ENCODE measurements at places on chromosomes 7 and 10.

- DNase-seq, result peak; percentile 97
These were observed at the start of gene MGMT for GRCh38 chr10:129466703-129467358. Gene MGMT (plus strand): TSS chr10:129467241.

- no peak for DNase-seq
These were observed 176.4 kb downstream of the CCDC71L start for GRCh38 chr7:106484562-106484961.

DNA sequence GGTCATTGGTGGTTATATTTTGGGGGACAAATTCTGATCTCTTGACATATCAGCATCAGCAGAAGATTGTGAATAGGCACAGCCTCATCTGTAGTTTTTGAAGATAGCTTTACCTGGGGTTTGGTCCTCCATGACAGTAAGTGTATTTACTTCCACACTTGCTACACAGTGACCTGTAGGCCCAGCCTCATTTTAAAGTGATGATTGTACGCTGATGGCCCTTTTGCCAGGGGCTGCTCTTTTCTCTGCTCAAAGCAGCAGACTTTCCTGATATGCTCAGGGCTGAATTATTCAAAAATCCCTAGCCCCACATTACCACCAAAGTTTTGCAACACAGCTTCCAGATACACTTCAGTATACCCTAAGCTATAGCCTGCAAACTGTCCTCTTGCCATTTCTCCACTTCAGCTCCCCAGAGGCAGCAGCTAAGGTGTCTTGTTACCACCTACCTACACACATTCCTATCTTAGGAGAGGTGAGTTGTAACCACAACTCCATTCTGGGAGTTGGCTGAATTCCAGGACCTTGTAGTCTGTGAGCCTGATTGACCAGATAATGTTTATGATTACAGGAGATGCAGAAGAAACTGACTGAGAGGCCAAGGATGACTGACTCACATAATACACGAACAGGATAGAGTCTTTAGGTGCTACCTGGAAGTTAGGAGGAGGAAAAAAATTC, 6.0 kb downstream of the ASB4 start:
- DNase-seq, result no peak

DNA sequence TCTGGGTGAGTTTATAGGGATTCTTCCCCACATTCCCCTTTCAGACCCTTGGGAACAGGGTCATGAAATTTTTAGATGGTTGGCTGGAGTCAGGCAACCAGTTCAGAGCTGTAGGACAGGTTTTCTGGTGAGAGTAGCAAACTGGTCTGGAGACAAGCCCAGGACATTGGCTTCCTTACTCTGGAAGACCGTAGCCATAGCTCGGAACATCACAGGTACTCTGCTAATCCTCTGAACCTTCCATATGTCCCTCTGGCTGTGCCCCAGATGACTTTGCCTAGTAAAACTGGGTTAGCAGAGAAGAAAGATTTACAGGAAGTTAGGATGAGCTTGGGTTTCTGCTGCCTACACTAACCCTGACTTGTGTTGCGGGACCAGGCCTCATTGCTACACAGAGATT, 104.5 kb upstream of the MKLN1 start:
- DNase-seq, result no peak

DNA sequence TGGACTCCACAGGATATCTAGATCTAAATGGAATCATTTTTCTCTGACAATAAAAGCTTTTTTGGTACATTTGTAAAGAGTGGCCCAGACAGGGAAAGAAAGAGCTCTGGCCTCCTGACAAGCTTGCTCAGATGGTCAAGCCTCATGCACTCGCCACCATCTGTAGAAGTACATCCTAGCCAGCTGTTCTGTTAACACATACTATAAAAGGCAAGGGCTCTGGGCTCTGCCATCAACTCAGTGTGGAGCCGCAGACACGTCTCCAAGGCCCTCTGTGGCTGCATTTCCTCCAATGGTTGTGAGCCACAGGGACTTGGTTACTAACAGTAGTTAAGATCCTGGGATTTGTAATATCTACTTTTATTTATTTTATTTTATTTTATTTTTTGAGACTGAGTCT, 70.8 kb upstream of the KDM7A start:
- no peak for DNase-seq

DNA sequence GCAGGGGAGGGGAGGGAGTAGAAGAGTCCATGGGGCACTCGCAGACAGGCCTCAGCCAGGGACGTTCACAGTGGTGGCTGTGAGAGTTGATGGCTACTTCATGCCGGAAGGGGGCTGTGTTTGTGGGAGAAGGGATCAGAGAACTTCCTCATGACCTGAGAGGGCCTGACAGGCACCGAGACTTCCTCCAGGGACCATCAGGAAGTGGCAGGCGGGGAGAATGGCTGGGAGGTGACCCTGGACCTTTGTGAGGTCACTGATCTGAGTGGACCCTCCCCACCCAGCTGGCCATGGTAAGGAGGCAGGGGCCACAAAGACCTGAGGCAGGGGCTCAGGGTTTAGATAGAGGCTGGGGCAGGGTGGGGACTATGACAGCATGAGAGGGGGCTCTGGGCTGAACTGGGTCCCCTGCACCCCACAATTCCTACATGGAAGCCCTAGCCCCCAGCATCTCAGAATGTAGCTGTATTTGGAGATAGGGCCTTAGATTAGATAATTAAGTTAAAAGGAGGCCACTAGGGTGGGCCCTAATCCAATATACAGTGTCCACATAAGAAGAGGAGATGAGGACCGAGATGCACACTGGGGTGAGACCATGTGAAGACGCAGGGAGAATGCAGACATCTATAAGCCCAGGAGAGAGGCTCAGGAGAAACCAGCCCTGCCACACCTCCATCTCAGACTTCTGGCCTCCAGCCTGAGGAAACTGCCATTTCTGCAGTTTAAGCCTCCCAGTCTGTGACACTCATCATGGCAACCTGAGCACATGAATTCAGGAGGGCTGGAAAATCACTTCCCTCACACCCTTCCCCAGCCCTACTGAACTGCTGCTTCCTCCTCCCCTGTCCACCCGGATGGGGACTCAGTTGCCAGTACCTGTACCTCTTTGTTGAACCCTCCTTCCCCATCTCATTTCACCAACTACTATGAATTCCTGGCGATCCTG, 273.9 kb upstream of the ZNF32 start:
- DNase-seq, result no peak

- no peak for DNase-seq
These were observed 110.2 kb upstream of the EGR2 start for GRCh38 chr10:62926407-62926806.

DNA sequence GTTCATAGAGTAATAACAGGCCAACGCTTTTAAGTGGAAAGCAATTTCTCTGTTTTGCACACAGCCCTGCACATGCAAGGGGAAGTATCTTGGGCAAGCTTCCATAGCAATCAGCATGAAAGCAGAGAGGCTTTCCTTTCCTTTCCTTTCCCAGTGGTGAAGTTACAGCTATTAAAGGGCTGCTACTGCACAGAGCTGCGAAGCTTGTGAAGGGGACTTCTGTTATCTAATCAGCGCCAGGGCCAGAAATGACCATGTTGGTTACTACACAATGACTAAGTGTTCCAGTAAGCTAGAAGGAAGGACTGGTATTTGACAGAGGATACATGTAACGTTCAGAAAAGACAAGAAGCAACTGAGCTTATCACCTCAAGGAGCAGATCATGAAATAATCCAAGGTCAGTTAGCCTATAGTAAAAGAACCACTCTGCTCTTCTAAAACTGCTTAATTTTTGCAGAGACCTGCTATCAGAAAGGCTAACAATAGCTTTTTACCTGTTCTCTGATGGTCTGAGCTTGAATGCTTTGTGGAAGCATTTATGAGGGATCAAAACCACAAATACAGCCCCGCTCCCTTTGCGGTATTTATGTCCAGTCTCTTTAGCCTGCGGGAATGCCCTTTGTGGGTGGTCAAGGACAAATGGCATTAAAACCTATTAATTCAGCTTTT, 45.9 kb downstream of the SGMS1 start:
- no peak for DNase-seq

- DNase-seq, result no peak
These were observed 62.8 kb upstream of the MYL10 start for GRCh38 chr7:101691822-101692384.

DNA sequence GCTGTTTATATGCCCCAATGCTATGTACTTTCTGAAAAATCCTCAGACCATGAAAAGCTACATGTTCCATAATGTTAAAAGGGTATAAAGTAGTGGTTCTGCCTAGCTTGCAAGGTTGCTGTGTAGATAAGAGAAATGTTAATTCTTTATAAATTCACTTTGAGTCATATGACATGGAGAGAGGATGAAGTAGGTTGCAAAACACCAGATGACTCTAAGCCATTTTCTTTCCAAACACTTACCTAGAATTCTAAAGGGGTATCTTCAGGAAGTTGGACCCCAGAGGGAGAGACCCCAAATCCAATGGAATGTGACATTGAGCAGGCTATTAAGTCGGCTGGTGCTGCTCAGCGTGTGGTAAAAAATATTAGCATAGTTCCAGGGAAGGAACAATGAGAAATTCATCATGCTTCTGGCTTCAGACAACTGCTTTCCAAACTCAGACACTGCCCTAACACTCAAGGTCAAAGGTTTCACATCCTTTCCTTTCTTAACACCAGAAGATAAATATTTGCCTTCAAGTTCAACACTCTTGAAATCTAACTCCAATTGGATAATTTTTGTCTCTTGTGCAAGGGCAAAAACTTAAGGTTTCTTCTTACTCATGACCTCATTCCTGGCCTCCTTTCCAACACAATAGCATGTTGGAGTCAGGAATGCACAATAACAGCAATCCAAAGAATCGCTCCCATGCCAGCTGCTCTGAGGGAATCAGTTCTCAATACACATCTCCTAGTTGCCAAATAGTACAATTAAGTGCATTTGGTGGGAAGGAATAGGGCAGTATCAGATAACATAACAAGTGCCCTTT, 100.7 kb upstream of the AFAP1L2 start:
- DNase-seq, result no peak

DNA sequence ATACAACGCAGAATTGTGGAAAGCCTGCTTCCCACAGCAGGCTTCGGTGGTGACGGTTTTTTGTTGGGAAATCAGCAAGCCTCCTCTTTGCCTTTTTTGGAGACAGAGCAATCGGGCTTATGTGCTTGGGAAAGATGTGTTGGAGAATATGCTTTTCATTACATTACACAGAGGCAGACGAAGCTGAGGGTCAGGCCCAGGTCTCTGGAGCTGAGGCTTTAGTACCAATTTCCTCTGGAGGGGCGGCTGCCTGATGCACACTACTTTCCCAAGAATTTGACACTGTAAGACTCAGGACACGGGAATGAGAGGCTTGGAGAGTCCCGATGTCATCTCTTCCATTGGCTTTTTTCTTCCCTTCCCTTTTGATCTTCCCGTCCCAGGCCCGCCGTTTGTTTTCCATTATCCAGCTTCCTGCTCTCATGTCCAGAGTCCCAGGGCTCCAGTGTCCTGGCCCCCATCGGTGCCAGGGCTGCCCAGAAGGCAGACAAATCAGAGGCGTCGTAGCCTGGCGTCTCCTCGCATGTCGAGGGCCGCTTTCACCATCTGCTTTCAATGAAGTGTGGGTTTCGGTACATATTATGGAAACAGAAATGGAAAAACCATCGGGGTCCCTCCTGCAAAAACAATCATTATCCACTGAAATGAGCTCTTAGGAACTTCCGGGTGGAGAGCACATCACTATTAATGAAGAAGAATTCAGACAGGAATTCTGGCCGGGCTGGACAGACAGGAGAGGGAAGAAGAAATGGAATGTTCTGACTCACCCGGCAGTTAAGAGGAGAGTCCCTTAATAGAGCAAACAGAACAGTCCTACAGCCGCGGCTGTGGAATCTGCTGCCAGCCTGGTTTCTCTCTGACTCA, 123.0 kb upstream of the JCAD start:
- DNase-seq, result no peak

- peak; percentile 6 for DNase-seq
These were observed 47.6 kb downstream of the STEAP1B start for GRCh38 chr7:22452142-22452959.

DNA sequence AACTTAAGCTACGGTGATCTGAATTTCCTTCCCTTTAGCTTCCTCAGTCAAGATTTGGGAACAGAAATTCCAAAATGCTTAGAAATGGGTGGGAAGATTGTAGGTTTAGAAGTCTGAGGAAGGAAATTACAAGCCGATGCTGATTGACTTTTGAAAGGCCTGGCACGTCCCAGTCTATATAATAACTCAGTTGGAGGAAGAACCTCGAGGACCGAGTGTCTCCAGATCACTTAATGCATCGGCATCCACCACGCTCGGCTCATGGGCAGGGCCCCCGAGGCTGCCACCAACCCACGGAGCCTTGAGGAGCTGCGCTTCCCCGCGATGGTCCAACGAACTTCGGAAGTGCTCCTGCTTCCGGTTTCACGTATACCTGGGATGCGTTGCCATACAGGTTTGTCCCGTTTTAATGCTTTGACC, 10.4 kb upstream of the SP8 start:
- no peak for DNase-seq

GRCh38 chr7:135353832-135354231, 120.2 kb downstream of the STRA8 start:
- DNase-seq, result no peak

DNA sequence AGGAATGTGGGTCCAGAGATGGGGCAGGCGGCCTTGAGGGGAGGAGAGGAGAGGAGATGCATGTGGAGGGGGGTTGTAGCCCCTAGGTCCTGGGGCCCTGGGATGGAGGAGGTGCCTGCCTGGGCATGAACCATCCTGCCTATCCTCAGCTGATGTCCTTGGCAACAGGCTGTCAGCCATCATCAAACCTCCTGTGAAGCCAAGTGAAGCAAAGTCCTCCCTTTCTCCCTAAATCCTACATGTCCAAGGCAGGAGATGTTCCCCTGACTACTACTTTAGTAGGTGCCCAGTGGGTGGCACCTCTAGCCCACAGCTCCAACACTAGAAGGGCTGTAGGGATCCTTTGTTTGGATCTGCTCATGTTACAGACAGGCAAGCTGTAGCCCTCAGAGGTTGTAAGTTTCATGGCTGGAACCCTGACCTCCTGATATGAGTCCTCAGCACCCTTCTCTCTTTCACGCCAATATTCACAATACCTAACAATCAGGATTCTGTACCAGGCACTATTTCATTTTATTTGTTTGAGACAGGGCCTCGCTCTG, 66.6 kb upstream of the SYPL1 start:
- no peak for DNase-seq

- DNase-seq, result no peak
These were observed 157.7 kb downstream of the ADARB2 start for GRCh38 chr10:1579671-1580070.

GRCh38 chr10:47295411-47295810, 4.6 kb upstream of the GDF10 start:
- no peak for DNase-seq

DNA sequence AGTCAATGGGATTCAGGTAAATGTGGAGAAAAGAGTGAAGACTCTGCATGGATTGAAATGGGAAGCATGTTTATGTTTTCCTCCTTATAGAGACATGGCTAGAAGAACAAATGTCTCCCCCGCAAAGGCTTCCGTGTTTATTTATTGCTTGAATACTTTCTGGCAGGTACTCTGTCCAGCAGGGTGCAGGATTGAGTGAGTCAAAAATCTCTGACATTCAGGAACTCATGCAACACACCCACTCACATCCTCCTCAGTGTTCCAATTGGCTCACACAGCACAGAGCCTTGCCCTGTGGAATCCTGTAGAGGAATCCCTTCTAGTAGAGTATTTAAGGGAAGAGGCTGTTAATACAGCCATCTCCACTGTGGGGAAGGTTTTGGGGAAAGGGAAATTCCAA, 290.3 kb upstream of the VWC2 start:
- no peak for DNase-seq

GRCh38 chr10:69071610-69072009, 16.3 kb upstream of the SRGN start:
- DNase-seq, result no peak

- peak; percentile 8 for DNase-seq
These were observed 23.6 kb upstream of the ZRANB1 start for GRCh38 chr10:124918191-124918830.

Data from CD4-positive, alpha-beta T cell treated with Interleukin-12 subunit alpha and Interleukin-12 subunit beta, for 1 hour (primary cell).